ENCODE measurements at places on chromosomes 6 and 20. TPM values are rescaled to one million over a fixed set of nuclear protein-coding genes. Genes with fewer than 3 reads are reported as not detected.

The TRIM31 gene
- not detected for total RNA-seq

The KIAA0408 gene
- total RNA-seq: 4.4 TPM

The PRICKLE4 gene
- not detected for total RNA-seq

The GSTA3 gene
- not detected for total RNA-seq

The CTCFL gene
- total RNA-seq: not detected

The EPB41L1 gene
- not detected for total RNA-seq

The NELFE gene
- total RNA-seq: 72.3 TPM

The REM1 gene
- total RNA-seq: not detected
